Esophagus muscularis mucosa (tissue), 4 donors: ENCODE measurements at places on chromosomes 3 and 15. TPM values are rescaled to one million over a fixed set of nuclear protein-coding genes. Genes with fewer than 3 reads are reported as not detected.
A peak's percentile ranks its signal among the peaks of the same experiment; 100 is the strongest.

- DNase-seq, result peak; percentile 93
These were observed 6.4 kb downstream of the CELSR3 start for GRCh38 chr3:48656061-48656840.

GRCh38 chr15:68447976-68448755 lies 16.2 kb upstream of the ITGA11 start:
- peak; percentile 8 for DNase-seq

GRCh38 chr15:101045835-101046691 lies 126.9 kb downstream of the LRRK1 start:
- DNase-seq, result peak; percentile 74

DNA sequence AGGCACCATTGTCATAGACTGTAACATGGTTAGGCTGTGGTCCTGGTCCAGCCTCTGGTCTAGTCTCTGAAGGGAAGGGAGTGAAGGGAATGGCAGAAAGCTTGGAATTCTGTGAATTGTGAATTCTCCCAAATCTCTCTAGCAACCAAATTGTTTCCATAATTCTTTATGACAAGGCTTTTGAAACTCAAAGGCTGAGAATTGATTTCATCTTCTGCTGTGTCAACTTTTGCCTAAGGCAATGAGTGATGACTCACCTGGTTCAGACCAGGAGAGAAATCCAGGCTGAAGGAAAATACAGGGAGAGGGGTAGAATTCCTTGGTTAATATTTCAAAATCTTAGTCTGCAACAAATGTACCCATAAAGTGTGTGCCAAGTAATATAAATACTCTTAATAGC lies 82.6 kb upstream of the ADPGK start:
- DNase-seq, result peak; percentile 55

DNA sequence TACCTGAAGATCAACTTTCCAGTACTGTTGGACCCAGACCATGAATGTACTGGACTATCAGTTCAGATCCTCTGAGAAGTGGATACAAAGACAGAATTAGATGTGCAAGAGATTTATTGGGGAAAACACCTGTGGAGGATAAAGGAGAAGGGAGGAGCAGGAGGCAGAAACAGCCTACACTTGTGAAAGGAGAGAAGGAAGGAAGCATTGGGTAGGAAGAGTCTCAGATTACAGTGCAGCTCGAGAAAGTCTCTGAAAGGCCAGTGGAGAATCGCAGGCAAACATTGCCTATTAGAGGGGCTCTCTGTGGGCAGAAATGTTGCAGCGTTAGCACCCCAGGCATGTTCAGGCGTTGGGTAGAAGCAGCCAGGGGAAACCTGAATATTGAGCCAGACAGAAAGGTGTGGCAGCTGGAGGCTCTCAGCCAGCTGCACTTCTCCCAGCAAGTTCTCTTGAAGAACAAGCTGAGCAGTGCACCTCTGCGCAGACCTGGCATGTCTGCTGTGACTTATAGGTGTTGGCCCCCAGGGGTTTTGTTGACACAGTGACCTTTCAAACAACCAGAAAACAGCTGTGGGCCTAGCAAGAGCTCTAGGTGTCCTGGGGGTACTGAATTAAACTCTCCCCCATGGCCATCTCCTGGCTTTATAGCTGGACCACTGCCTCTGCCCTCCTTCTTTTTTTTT lies 7.0 kb downstream of the CHST14 start:
- no peak for DNase-seq

- DNase-seq, result no peak
These were observed 16.4 kb upstream of the BOC start for GRCh38 chr3:113194823-113195401.

Gene OXTR
- 2.4 TPM for total RNA-seq

Gene ITPKA
- 2.5 TPM for total RNA-seq

DNA sequence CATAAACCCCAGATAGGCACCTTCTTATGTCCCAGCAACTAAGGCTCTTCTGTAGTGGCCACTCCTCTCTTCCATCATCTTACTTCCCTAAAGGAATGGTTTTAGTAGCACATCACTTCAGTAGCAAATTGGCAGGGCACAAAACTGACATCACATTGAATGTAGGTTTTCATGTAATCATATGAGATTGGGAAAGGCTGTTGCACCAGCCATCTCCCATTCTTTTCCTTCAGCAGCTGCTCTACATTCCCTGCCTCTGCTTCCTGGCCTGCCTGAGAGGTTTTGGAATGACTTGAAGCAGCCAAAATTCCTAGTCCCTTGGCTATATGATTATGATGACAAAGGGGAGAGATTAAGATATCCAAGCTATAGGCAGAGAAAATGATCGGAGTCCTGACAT lies 36.5 kb downstream of the NSUN3 start:
- DNase-seq, result no peak
